ENCODE measurements at places on chromosomes 11 and 22.

GRCh38 chr22:33472462-33473344 is 414.5 kb upstream of the SYN3 start:
- no peak for DNase-seq

GRCh38 chr11:64743591-64744543 is at the start of gene RASGRP2:
RASGRP2 (minus strand) TSS chr11:64744142; CDS start chr11:64742866, 1,276 bp downstream.
- DNase-seq: peak; percentile 92

DNA sequence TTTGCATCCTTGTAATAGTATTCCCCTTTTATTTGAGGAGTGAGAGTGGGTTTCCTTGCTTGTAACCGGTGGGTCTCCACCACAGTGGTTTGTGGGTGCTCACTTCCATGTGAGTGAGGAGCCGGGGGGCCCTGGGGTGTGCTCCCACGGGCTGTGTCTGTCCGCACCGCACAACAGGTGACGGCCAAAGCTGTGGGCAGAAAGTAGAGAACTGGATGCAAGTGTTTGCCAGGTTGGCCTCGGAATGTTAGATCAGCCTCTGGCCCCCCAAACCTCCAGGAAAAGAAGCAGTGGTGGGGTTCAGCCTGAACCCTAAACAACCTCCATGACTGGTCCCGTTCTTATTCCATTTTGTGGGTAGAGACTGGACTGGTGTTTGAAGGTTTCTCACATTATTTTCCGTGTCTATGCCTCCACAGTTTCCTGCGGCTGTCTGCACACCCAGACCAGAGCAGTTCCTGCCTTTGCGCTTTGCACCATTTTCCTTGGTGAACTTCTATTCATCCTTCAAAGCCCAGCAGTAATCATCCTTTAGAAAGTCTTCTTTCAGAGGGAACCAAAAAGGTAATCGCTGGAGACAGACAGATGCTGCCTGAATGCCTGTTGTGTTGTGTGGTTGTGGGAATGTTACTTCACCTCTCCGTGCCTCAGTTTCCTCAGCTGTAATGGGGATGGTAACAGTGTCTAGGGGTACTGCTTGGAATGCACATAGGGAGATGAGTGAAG is 77.2 kb downstream of the MYEOV start:
- DNase-seq: no peak

DNA sequence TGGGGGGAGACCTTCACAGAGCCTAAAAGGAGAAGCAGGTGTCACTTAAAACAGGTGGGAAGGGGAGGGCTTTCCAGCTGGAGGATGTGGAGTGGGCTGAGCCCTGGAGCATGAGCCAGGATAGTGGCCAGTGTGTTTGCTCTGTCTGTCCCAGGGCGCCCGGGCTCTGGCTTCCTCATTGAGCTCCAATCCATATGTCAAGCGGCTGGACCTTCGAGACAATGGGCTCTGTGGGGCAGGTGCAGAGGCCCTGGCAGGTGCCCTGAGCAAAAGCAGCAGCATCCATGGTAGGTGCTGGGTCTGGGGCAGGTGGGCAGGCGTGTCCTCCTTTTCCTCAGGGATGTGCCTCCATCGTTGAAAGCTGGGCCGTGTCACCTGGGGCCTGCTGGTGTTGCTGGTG is 2.0 kb downstream of the LRRC74B start:
- no peak for DNase-seq

DNA sequence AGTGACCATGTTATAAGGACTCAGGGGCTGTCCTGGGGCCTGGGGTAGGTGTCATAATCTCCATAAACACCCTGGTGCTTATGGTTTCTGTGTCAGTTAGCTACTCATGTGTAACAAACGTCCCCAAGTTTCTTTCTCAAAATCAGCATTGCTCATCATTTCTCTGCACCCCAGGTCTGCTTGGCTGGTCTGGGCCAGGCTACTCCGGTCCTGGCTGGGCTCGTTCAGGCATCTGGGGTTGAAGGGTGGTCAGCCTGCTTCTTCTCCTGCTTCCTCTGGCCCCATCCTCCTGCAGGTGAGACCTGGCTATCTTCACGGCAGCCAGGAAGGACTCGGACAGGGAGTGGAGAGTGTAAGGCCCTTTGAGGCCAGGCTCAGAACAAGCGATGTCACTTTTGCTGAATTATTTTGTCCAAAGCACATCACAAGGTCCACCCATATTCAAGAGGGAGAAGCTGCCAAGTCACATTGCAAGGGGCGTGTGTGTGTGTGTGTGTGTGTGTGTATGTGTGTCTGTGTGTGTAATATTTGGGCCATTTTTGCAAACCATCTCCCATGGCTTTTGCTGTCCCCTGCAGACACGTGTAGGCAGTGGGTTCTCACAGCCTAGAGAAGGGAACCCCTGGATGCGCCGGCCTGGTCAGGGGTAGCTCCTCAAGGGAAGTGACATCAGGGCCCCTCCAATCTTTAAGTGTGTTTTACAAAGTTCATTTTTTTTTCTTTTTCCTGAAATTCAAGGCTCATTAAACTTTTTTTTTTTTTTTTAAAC is 535.8 kb downstream of the TBC1D22A start:
- no peak for DNase-seq

DNA sequence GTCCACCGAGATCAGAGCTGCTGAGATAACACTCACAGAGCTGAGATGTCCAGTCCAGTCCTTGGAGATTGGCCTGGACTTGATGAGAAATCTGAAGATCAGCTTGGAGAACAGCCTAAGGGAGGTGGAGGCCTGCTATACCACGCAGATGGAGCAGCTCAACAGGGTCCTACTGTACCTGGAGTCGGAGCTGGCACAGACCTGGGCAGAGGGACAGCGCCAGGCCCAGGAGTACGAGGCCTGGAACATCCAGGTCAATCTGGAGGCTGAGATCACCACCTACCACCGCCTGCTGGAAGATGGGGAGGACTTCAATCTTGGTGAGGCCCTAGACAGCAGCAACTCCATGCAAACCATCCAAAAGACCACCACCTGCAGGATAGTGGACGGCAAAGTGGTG is 33.1 kb downstream of the CLTCL1 start:
- no peak for DNase-seq

DNA sequence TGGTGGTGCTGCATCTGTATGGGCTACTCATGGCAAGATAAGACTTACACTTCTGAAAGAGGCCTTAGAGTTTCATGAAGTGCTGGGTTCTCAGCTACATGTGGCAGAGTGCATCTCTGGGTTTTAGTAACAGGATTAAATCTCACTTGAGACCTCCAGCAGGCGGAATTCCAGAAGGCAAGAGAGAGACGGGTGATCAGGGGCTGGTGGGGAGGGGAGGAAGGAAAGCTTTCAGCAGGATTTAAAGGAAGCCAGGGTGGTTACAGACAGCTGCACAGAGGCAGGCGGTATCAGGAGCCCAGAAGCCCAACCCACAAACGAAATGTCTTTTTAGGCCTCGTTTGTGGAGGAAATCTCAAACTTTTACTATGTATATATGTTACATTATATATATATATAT is 56.2 kb upstream of the CD82 start:
- DNase-seq: no peak

- no peak for DNase-seq
Observed at GRCh38 chr22:42560381-42560780, 6.6 kb downstream of the SERHL2 start.

GRCh38 chr11:64969209-64969608 is 2.7 kb downstream of the MAJIN start:
- DNase-seq: no peak

DNA sequence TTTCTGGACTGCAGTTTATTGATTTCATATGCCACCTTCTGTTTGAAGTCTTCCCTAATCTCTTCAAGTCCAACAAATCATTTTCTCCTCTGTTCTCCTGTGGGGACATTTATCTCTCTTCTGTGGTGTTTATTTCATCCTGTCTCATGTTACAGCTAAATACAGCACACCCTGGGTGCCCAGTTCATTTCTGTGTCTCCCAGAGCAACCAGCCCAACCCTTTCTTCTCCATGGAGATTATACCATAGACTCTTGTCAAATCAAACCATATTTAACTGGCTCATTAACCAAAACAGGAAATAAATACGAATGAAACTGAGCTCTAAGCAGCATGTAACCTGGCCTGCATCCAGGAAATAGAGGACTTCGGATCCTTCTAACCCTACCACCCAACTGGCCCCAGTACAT is at the start of gene MS4A8:
Gene MS4A8, plus strand, starts transcription at position 329 of the 408 bp plus-strand sequence. CDS start 1,249 bp downstream, outside the sequence.
- no peak for DNase-seq

DNA sequence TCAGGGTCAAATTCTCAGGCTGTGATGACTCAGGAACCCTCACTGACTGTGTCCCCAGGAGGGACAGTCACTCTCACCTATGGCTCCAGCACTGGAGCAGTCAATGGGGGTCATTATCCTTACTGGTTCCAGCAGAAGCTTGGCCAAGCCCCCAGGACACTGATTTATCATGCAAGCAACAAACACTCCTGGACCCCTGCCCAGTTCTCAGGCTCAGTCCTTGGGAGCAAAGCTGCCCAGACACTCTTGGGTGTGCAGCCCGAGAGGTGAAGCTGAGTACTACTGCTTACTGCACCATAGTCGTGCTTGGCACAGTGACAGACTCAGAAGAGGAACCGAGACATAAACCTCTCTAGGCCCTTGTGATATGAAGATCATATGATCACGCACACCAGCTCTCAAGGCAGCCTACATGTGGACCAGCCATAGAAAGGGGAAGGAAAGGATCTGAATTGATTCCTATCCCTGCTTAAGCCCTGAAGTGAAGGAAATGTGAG is 58.2 kb downstream of the ZNF280B start:
- DNase-seq: no peak

DNA sequence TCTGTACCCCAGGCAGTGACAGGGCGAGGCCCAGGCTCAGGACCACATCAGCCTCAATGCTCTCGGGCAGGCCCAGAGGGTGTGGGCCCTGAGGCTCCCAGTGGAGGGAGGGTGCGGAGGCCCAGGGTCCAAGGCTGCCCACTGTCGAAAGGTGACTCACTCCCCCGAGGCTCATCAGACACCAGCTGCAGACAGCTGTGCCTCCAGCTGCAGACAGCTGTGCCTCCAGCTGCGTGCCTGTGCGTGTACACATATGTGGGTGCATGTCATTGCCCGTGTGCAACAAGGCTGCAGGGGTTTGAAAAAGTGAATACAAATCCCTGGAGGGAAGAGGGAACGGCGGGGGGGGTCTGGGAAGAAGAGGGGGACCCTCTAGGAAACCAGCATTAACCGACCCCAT is 134.3 kb downstream of the BRD1 start:
- no peak for DNase-seq

DNA sequence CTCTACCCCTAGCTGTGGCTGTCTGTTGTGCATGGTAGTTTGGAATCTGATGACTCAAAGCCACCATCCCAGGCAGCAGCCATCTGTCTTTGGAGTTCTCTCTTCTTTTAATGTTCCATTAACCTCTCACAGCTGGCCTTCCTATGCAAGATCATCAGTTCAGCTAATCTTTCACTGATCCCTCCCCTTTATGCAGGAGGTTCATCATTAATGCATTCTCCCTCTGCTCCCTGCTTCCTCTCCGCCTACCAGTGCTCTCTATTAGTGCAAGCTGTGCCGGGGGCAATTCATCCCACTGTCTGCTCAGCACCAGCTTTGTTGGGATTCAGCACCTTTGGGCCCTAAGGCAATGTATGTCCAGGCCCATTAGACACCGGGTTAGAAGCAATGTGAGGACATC is 413.0 kb upstream of the LRRC4C start:
- no peak for DNase-seq

- no peak for DNase-seq
Observed at GRCh38 chr11:115390441-115390840, 113.8 kb downstream of the CADM1 start.

GRCh38 chr11:12415342-12415966 is 38.1 kb downstream of the PARVA start:
- no peak for DNase-seq

DNA sequence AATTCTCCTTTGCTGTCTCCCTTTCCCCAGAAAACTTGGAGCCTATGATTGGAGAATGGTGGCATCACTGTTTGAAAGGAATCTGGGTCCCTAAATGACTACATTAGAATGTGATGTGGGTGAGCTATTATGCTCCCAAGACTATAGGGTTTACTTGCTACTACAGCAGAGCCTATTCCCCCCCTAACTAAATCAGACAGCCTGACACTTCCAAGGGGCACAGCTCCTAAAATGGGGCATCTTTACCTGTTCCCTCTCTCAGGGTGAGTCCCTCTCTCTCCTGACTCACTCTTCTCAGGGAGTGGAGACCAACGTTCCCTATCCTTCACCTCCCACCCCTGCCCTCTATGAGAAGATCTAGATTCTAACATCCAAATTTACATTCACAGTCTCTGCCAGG is 775 bp upstream of the ISX start:
- no peak for DNase-seq

DNA sequence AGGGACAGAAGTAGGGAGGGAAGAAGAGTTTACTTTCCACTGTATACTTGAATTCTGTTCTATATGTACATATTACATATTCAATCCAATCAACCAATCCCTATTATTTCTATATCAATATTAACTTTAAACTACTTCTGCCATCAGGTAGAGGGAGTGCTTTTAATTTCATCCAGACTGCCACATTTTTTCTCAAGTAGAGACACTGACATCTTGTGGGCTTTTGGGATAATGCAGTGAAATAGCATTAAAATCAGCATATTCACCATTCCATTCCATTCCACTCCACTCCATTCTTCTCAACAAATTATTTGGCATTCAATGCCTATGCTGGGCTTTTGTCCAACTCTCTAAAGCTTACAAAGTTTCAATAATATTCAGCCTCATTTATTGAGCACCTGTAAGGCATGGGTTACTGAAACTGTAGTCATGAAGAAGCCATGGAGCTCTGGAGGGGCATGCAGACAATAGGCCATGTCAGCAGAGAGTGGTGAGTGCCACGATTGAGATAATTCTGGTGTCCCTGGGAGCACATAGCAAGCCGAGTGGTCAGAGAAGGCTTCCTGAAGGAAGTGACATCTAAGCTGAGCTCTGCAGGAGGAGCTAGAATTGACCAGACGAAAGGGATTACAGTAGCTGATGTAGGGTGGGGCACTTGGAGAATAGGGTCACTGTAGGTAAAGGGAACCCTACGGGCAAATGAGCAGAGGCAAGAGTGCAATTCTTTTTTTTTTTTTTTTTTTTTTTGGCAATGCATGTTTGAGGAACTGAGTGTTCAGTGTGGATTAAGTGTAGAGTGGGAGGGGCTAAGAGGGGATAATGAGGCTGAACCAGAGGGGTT is 12.8 kb upstream of the CLPB start:
- peak; percentile 14 for DNase-seq

DNA sequence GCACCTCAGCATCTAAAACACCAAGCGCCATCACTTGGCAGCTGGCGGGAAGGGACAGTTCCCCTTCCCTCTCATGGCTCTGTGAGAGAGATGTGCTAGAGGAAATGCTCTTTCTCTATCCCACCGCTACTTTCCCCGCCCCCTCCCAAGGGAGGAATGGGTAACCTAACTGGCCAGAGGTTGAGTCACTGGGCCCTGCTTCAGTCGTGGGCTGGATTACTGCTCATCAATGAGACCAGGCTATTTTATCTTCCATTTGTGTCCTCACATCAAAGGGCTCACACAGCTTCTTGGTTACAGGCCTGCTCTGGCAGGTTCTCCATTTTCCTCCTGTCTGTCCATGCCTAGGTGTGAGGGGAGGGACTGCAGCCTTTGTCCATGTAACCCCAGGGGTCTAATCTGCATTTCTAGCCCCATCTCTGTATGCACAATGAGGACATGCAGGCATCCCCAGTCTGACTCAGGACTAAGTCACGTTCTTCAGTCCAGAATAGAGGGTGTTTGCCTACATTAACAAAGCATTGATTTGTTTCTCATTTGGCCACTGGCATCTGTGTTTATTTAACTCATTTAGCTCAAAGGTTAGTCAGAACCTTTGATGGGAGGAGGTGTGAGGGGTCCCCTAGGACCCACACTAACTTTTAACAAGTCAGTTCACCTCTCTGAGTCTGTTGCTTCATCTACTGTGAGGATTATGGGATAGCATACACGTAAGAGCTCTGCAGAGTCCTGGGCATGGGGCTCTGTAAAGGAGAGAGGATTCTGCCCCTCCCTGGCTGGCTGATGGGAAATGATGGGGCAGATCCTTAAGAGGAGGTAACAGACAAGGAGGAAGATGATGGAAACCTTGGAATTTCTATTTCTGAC is 99.1 kb downstream of the XRRA1 start:
- no peak for DNase-seq
